Pulmonary artery endothelial cell (primary cell): ENCODE measurements at places on chromosomes 11 and 22. TPM values are rescaled to one million over a fixed set of nuclear protein-coding genes. Genes with fewer than 3 reads are reported as not detected.

The OR56B4 gene
- not detected in 2 replicates for total RNA-seq

The KCNE3 gene
- total RNA-seq = 0.40 and 1.7 TPM in 2 replicates

The SPATA19 gene
- total RNA-seq = not detected in 2 replicates

The MUC2 gene
- total RNA-seq = not detected in 2 replicates

The GATD1 gene
- total RNA-seq = 37.5 and 38.1 TPM in 2 replicates

The IGLL1 gene
- total RNA-seq = not detected in 2 replicates

The B4GALNT4 gene
- total RNA-seq = 1.5 TPM in 2 replicates

The OR4A15 gene
- not detected in 2 replicates for total RNA-seq

The KRTAP5-11 gene
- total RNA-seq = not detected in 2 replicates

The SLN gene
- not detected in 2 replicates for total RNA-seq
